ENCODE measurements at places on chromosomes 4 and X.

DNA sequence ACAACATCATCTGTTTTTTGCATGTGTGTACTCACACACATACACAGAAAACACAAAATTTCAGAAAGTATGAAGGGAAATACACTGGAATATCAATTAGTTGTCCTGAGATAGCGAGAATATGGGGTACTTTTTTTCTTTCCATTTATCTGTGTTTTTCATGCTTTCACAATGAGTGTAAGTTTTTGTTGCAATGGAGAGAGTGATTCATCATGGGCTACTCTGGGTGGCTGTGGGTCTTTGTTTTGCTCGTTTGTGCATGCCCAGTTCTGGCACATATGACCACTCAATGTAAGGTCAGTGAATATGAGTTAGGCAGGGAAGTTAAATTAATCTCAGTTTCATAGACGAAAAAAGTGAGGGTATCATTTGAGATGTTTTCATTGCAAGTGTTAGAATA lies 26.9 kb downstream of the XK start:
- no peak for DNase-seq

GRCh38 chr4:185196437-185196836 lies 7.4 kb downstream of the CFAP97 start:
- peak; percentile 21 for DNase-seq

DNA sequence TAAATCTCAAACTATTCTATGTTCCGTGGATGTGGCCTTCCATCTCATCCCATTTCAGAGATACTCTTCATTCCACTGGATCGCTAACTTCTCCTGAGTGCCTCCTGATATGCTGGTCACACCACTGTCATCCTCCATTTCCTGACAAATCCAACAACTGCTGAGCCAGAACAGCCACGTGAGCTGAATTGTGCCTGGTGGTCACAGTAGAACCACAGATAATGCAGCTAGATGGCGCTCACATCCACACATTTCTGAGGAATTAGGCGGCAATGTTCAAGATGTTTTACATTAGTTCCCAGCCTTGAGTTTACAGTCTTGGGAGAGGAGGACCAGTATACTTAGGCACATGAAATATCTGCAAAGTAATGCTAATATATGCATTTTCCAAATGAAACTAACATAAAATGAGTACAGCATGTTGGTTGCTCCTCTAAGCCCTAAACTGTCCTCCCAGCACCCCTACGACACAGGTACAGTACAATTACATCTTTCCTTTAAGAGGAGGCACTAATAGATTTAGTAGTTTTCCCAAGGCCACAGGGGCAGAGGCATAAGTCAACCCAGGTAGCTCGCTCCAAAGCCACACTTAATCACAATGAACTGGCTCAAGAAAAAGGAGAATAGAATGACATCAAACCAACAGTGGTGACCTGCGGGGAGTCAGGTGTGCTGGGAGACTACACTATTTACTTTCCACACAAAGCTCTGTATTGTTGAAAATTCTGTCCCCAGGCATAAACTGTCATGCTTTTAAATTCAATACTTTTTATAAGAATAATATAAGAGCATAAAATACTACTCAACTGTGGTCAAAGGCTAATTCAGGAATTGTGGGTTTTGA lies 134.2 kb downstream of the CHIC2 start:
- DNase-seq = peak; percentile 84

GRCh38 chr4:183541010-183541751 lies 36.3 kb downstream of the ING2 start:
- no peak for DNase-seq

- no peak for DNase-seq
These were observed 863.3 kb downstream of the CENPC start for GRCh38 chr4:66681962-66682361.

- peak; percentile 32 for DNase-seq
These were observed 1.1 kb downstream of the STBD1 start for GRCh38 chr4:76307660-76308014.

- DNase-seq = peak; percentile 15
These were observed 717 bp downstream of the EDA start for GRCh38 chrX:69616457-69617203.

DNA sequence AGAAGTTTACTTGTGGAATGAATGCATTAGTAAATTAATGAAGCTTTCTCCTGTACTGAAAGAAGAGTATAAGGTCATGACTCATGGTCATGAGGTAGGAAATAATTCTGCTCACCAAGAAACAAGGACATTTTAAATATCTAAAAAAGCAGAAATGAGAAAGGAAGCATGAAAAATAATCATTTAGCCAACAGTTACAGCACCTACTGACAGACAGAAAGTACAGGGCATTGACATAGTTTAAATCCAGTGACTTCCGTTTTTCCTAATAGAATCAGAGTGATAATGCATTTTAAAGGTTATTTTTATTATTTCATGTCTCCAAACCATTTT lies 30.5 kb upstream of the ACSL1 start:
- DNase-seq = peak; percentile 12

DNA sequence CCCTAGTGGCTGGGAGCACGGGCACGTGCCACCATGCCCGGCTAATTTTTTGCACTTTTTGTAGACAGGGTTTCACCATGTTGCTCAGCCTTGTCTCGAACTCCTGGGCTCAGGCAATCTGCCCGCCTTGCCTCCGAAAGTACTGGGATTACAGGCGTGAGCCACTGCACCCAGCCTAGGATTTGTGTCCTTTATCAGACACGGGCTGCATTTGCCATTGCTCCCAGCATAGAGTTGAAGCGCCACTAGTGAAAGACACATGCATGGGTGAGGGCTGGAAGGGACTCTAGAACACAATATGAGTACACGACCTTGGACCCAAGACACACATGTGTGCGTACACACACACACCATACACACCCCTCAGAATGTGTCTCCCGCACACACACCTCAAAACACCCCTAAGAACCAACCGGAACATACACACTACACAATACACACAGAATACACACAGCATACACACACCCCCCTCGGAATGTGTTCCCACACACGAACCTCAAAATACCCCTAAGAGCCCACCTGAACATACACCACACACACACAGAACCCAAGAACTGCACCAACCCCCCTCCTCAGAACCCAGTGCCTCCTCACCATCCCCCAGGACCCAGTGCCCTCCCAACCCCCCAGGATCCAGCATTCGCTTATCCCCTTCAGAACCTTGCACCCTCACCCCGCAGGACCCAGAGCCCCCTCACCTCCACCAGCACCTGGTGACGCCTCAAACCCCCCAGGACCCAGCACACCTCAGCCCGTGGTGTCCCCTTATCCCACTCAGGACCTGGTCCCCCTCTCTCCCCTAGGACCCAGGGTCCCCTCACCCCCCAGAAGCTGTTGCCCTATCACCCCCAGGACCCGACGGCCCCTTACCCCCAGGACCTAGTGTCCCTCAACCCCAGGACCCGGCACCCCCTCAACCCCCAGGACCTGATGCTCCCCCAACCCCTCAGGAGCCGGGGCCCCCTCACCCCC lies 1.0 kb downstream of the TNIP2 start:
- no peak for DNase-seq

- DNase-seq = peak; percentile 56
These were observed 9.9 kb upstream of the PI4K2B start for GRCh38 chr4:25223802-25224375.

DNA sequence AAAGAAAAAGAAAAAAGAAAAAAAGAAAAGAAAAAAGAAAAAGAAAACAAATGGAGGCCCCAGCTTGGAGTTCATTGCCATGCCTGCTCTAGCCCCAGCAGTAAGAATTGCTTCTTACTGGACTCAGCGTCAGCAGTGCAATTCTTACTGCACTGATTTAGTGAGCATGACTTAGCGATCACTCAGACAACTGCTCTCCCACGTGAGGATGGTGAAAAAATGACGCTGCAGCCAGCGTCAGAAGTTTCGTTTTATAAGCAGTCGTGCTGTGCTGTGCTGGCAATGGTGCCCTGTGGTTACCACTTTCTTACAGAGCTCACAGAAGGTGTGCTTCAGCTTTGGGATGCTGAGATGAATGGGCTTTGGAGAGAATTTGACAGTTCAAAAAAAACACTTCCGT lies 68.3 kb upstream of the DDX3X start:
- DNase-seq = peak; percentile 71

DNA sequence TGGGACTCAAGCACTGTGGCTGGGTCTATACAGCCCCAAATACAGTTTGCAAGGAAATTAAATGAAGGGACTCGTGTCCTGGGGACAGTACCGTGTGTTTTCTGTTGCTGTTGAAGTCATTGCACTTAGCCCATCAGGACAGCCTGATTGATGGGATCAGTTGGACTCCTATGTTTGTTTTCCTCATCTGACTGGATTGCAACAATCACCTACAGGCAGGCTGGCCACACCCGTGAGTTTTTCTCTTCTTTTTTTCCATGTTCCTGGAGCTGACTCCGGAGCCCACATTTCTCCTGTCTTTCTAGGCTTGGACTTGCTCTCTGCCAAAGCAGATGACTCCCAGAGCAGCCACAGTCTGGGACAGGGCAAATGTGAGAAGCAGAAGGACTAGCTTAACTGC lies 38.1 kb downstream of the RTL9 start:
- DNase-seq = no peak

DNA sequence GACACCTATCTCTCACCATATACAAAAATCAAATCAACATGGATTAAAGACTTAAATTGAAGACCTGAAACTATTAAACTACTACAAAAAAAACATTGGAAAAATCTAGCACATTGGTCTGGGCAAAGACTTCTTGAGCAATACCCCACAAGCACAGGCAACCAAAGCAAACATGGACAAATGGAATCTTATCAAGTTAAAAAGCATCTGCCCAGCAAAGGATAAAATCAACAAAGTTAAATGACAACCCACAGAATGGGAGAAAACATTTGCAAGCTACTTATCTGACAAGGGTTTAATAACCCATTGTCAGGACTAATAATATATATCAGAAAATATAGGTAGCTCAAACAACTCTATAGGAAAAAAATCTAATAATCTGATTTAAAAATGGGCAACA lies 415.6 kb downstream of the KLHL13 start:
- DNase-seq = no peak

GRCh38 chrX:111282991-111283390 lies 12.7 kb upstream of the CAPN6 start:
- DNase-seq = no peak

DNA sequence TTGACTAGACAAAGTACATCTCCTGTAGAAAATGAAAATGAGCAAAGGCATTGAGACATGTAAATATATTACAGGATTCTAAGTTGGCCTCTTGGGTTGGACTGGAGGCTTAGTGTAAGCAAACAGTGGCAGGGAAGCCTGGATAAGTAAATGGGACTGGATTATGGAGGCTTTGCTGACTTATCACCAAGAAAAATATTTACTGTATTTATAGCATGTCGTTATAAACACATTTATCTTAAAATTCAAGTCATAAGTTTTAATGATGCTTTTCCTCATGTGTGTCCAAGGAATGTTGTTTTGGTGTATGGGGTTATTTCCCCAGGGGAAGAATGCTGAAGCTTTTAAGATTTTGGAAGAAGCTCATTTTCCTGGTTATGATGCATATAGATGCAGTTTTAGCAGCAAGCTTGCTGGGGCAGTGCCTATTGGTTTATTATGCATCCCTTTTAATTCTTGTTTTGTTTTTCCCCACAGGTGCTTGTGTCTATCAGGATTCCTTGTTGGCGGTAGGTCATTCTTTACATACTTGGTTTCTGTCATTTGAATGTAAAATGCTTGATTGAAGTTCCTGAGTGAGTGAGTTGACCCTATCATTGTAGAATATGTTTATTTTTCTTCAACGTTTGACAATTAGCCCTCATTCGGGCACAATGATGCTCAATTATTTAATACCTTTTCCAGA lies 8.5 kb downstream of the FRAS1 start:
- no peak for DNase-seq

- DNase-seq = peak; percentile 6
These were observed 66.0 kb downstream of the CBLL2 start for GRCh38 chrX:22338740-22339139.

DNA sequence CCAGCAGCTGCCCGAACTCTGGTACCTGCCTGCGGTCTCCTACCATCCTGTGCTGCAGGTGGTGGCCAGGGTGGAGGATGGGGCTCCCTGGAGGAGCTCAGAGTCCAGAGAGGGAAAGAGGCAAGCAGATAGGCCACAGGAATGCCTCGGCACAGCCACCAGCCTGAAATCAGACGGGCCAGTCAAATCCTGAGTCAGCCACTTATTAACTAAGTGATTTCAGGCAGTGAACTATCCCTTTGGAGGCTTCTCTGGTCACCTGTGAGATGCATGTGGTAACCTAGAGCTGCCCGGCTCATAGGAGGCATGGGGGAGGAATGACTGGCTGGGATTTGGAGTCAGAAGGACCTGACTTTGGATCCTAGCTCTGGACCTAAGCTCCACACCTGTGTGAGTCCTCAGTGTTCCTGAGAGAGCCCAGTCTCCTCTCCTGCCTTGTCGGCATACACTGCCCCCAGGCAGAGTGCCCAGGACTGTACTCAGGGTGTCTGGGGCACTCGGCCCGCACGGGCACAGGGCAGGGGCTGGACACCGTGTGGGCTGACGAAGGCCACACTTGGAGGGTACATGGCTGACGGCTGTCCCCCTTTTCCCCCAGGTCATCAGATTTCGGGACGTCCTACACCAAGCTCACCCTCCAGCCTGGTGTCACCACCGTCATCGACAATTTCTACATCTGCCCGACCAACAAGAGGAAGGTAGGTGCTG lies 96.4 kb upstream of the PSAPL1 start:
- DNase-seq = peak; percentile 39

DNA sequence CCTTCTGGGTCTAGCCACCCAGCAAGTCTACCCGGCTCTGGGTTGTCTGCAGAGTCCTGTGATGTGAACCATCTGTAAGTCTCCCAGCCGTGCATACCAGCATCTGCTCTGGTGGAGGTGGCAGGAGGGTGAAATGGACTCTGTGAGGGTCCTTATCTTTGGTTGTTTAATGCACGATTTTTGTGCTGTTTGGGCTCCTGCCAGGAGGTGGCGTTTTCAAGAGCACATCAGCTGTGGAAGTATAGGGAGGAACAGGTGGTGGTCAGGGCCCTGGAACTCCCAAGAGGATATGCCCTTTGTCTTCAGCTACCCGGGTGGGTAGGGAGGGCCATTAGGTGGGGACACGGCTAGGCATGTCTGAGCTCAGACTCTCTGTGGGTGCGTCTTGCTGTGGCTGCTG lies 66.5 kb upstream of the ZFP42 start:
- DNase-seq = no peak

DNA sequence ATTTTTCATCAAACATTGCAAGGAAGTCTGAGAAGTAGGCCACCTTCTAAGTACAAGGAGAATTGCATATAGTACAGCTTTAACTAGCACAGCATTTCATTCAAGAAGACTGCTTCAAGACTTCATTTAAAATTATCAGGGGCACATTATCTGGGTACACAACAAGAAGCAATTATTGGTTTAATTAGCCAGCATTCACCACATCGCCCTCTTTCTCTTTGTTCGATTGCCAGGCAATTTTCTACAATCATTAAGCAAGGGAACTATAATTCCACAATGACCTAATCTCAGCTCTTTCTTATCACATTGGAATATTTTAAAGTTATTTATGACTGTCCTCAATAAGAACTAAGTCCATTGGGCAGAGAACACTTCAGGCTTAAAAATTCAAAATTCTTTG lies 1347.1 kb upstream of the PABPC4L start:
- DNase-seq = no peak

- no peak for DNase-seq
These were observed 13.7 kb upstream of the ADD1 start for GRCh38 chr4:2829933-2830451.

Measured in kidney tubule cell (primary cell).